ENCODE measurements at places on chromosomes 2 and 18.

GRCh38 chr2:6526093-6526824 lies 339.4 kb downstream of the CMPK2 start:
- ATAC-seq, result no peak

- no peak for ATAC-seq
Observed at GRCh38 chr18:46452820-46453219, 204.2 kb downstream of the LOXHD1 start.

GRCh38 chr2:83071914-83072313 lies 1387.2 kb downstream of the SUCLG1 start:
- no peak for ATAC-seq

DNA sequence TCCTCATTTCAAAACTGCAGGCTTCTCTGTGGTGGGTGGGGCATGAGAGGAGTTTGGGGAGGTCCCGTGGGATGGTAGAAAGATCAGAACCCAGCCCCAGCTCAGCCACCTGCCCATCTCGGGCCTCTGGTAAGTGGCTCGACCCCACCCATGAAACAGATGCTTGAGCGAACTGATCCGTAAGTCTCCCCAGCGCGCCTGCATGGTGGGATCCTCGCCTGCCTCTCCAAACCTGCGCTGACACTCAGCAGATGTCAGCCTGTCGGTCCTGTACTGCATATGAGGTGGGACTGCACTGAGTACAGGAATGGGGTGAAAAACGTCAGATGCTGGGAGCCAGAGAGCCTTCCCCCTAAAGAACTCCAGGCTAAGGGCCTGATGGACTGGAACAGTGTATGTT lies 15.9 kb upstream of the RPL31 start:
- no peak for ATAC-seq

GRCh38 chr2:102061962-102062795 lies 70.4 kb downstream of the IL1R2 start:
- no peak for ATAC-seq

GRCh38 chr2:20108655-20109396 lies 57.4 kb upstream of the LAPTM4A start:
- no peak for ATAC-seq

DNA sequence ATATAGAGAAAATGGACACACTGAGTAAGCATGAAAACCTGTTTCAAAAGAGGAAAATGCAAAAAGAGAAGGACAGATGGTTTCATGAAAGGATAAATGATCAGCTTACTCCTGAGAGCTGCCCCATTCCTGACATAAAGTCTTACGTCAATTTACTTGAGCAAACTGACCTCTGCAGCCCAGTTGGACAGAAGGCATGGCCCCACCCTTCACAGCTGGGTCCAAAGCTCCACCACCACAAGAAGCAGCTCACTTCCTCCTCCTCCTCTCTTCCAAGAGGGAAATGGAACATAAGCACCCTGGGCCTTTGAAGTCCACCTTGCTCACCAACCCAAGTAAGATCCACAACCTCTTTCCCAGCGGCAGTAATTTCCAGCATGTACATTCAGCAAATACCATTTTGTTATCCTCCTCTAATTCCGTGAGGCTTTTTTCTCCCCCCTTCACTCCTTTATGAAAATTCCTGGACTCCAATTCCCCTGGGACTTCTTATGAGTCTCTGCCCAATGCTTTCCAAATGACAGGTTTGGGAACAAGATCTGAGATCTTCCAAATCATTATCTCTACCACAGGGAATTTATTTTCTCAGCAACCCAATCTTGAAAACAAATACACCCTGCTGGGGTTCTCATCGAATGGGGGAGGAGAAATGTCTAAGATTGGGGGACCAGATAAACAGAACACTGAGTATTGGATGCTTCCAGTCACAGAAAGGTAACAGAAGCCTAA lies 10.1 kb downstream of the COL4A4 start:
- ATAC-seq, result no peak

DNA sequence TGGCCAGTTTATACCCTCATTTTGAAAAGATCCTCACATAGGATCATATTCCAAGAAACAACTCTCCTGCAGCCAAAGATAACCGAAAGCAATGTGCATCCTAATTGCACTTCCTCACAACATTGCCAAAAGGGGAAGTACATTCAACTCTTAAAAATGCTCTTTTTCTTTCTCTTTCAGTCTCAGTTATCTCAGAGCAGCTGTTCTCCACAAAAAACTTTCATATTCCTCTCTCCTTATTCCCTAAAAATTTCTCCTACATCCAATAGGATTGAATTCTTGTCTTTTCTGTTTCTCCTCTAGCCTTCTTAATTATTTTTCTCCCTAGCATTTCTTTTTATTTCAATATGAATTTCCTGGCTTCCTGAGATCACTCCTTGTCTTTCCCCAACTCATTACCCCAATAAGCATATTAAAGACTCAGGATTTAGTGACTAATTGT lies 7.4 kb upstream of the VRK2 start:
- peak; percentile 56 for ATAC-seq

GRCh38 chr2:71602581-71602980 lies 149.2 kb downstream of the DYSF start:
- ATAC-seq, result no peak

GRCh38 chr2:101740555-101740964 lies 43.1 kb downstream of the MAP4K4 start:
- no peak for ATAC-seq

- no peak for ATAC-seq
Observed at GRCh38 chr2:172322049-172322448, 105.3 kb upstream of the ITGA6 start.

DNA sequence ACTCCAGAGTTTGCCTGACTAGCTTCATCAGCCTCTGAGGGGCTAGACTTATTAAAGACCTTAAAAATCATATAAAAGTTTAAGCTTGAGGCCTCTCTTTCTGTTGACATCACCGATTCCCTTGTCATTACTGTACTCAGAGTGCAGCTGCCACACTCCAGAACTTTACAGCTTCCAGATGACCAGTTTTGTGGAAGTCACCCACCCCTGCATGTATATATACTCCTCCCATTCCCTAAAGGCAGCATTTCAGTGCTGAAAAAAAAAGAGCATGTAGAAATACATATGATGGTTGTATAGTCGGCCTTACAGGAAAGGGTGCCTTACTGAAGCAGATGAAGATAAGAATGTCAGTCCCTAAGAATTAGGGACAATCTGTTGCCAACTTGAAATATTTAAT lies 117.3 kb downstream of the FEZ2 start:
- peak; percentile 36 for ATAC-seq

DNA sequence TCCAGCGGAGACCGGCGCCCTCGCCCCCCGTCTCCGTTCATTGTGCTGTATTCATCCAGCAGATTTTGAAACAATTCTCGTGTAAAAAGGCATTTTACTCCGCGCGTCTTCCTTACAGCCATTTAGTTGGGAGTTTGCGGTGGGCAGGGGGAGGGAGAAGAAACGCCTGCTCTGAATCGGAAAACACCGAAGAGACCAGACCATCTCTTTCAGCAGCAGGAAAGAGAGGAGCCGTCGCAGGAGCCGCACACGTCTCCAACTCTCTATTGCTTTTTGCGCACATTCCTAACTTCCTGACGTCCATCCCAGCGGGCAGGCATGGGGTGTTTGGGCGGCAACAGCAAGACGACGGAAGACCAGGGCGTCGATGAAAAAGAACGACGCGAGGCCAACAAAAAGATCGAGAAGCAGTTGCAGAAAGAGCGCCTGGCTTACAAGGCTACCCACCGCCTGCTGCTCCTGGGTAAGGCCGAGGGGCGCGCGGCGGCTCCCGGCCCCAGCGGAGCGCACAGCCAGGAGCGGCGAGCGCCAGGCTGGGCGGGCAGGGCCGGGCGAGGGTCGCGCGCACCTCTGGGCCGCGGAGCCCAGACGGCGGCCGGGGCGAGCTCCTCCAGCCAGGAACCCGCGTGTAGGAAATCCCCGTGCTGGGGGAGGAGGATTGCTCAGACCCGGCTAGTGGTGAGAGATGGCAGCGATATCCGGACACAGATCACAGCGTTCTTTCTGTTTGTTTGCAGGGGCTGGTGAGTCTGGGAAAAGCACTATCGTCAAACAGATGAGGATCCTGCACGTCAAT lies 63.2 kb downstream of the GNAL start:
- ATAC-seq, result peak; percentile 57

DNA sequence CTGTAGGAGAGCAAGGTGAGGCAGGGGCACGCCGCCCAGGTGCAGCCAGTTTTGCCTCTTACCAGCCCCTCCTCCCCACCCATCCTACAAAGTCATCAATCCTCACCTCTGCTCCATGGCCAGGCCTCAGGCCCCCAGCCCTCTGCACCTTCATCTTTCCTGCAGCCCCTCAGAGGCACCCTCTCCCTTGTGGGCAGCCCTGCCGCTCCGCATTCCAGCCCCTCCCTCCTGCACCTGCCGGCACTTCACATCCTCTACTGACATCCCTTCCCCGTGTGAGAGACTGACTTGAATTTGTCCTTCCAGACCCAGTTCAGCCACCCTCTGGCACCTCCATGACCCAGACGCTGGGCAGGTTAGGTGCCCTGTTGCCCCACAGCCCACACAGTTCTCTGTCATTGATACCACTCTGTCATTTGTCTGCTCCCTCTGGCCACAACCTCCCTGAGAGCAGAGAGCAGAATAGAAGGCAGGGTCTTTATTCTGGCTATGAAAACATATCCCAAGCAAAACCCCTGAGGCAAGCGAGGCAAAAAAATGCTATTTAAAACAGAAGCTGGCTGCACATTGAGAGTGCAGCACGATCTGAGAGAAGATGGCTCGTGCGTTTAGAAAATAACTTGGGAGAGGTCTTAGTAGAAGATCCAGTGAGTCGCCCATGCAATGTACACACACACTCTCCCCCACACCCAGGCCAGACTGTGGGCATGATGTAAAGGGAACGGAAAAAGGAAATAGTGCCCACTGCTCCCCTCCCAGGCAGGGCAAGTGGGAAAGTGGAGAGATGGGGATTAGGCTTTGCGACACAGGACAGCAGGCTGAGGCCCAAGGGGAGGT lies 25.9 kb downstream of the SDC1 start:
- ATAC-seq, result no peak

GRCh38 chr2:101974663-101975062 lies 17.1 kb upstream of the IL1R2 start:
- no peak for ATAC-seq

GRCh38 chr2:106956416-106956815 lies 70.4 kb upstream of the ST6GAL2 start:
- ATAC-seq, result peak; percentile 90

GRCh38 chr2:221896505-221897151 lies 324.5 kb upstream of the EPHA4 start:
- peak; percentile 56 for ATAC-seq

DNA sequence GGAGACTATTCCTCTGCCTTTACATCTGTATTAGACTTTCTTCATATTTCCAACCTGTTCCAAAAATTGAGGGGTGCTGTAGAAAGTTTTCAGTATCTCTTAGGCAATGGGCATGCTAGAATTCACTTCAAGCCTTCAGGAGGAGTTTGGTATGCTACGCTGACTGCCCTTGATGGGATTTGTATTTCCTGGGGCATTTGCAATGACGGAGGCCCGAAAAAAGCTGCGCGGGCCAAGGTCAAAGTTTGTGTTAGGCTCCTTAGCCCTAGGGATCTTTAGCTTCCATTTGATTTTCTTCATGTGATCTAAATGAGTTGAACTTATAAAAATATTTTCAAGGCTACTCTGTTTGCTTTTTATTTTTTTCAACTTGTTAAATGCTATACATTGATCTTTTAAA lies 5.1 kb downstream of the CPS1 start:
- no peak for ATAC-seq

- ATAC-seq, result peak; percentile 94
Observed at GRCh38 chr18:54127759-54128378, 96.6 kb downstream of the MBD2 start.

DNA sequence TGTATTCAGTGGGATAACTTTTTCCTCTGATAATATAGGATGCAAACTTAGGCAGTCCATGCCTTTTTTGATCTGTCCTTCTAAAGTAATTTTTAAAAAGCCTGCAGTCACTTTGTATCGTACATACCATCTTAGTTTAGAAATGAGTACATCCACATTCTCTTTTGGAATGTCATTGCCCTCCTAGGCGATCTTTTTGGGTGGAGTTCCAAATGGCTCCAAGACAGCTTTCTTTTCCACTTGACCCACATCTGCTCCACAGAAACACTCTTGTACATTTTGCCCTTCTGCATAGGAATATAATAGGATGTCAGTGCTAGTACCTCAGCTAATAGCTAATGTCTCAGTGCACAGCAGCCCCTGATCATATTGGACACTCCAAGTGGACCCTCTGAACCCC lies 21.8 kb upstream of the HTR2B start:
- no peak for ATAC-seq

DNA sequence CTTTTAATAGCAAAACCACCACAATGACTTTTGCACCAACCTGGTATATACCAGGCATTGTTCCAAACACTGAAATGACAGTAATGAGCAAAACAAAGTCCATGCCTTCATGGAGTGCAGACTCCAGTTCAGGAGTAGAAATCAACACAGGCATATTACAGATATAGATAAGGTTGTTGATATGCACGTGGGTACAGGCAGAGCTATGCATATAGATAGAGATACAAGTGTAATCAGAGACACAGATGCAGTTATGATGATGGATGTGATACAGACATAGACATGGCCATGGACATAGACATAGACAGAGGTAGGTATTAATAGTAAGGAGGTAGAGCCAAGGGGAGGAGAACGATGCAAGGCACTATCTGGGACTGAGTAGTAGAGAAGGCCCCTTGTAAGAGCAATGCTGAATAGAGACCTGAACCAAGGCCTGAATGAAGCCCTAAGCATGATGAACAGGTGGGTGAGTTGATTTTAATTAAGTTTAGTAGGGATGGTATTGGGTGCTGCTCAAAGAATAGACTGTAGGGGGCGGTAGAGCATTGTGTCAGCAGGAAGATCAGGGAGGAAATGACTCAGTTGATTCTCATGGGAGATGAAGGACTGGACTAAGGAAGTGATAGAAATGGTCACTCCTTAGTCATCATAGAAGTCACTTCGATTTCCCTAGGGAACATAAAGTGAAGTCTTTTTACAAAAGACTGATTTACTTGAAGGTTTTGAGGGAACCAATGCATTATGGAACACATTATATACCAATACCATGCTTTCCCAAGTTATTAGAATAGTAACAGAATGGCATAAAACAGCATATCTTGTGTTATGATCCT lies 39.4 kb downstream of the CMPK2 start:
- no peak for ATAC-seq

GRCh38 chr2:200408428-200409316 lies 101.2 kb downstream of the KCTD18 start:
- ATAC-seq, result peak; percentile 74

DNA sequence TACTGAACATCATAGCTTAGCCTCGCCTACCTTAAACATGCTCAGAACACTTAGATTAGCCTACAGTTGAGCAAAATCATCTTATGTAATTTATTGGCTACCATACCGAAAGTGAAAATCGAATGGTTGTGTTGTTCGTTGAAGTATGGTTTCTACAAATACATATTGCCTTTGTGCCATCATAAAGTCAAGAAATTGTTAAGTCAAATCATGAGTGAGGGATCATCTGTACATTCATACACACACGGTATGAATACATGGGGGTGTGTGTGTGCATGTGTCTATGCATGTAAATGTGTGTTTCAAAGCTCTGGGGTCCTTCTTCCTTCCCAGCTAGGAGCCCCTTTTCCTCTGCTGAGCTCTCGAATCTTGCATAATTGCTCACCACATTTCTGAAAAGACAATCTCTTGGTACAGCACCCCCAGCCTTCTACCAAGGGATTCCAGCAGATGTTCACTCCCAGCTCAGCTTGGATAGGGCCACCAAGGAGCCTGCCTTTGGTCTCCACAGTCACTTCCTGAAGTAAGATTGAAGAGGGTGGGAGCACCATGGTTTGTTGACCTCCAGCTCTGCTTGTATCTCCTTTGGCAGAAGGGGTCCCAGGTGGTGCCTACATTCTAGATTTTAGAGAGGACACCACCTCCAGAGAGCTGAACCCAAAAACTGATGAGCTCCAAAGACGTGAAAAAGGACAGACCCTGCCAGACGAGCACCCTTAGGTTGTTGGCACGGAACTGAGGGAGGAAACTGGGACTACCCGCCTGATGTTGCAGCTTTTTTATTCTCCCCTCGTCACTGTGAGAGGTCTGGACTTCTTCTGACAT lies 33.2 kb upstream of the CYP1B1 start:
- no peak for ATAC-seq

All from motor neuron (in vitro differentiated cells).